ENCODE measurements at places on chromosomes 4 and X.

DNA sequence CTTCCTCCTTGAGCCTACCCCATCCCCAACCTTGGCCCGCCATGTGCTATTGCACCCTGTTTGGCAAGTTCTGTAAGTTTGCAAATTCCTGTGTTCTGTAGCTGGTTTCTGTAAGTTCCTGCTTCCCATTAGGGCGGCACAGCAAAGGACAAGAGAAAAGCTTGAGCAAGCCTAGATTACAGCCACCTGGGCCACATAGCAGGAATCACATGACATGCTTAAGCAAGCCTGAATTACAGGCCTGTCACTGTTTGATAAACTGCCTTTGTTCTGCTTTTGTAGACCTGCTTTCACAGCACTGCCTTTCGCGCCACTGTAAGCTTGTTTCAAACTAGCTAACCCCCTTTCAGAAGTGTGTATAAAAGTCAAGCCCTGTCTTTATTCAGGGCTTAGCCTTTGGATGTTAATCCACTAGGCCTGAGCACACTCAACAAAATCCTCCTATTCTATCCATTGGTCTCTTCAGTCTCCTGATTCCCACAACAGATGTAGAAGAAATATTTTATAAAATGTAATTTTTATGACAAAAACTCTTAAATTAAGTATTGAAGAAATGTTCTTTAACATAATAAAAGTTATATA is 906.8 kb upstream of the NDST4 start:
- no peak for DNase-seq

DNA sequence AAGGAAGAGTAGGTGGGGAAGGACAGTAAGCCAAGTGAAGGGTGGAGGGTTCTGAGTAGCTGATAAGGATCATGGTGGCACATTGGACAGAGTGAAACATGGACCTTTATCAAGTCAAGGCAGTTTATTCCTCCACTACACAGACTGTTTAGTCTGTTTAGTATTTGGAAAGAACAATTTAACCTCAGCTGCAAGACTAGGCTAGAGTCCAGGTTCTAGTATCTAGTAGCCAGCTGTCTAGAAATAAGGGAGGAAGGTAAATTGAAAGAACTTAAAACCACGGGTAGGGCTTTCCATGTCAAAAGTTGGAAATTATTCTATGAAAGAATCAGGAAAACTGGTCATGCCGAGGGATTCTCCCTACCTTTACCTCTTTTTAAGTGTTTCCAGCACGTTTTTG is 140.1 kb upstream of the MED14 start:
- DNase-seq: no peak

GRCh38 chr4:183657564-183657963 is 1.4 kb downstream of the RWDD4 start:
- no peak for DNase-seq

- DNase-seq: no peak
Observed at GRCh38 chrX:23381099-23382087, 46.7 kb downstream of the PTCHD1 start.

- DNase-seq: peak; percentile 43
Observed at GRCh38 chrX:96684339-96685209, at the start of gene DIAPH2. DIAPH2 (plus strand) TSS chrX:96684842.

Data from stimulated activated CD4-positive, alpha-beta T cell treated with anti-CD3 and anti-CD28 coated beads, TNF-alpha, amount 100 ng/mL, for 1 hour (primary cell).